ENCODE measurements at places on chromosomes 3 and 15.

DNA sequence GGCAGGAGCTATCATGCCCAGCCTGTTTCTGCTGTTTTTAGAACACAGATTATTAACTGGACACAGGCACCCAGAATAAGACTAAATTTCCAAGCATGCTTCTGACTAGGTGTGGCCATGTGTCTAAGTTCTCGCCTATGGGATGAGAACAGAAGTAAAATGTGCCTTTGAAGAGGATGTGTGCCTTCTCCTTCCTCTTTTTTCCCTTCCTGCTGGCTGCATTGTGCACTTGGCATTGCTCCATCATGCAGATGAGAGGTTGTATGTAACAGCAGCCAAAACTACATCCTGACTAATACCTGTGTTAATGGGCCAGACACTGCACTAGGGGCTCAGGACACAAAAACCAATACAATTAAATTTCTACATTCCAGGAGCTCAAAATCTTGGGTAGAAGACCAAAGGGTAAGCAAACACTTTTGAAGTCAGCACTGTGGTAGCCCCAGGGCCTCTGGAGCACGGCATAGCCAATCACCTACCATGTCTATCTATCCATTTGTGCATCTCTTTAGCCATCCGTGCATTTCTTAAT lies 40.9 kb upstream of the RNU6-1 start:
- DNase-seq, result no peak
- H3K4me3 ChIP-seq, result no peak overlapping the region
- H3K27ac ChIP-seq, result no peak overlapping the region

DNA sequence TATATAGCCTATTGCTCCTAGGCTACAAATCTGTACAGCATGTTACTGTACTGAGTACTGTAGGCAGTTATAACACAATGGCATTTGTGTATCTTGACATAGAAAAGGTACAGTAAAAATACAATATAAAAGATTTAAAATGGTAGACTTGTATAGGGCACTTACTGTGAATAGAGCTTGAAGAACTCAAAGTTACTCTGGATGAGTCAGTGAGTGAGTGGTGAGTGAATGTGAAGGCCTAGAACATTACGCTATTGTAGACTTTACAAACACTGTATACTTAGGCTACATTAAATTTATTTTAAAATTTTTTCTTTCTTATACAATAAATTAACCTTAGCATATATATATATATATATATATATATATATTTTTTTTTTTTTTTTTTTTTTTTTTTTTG lies 140.0 kb upstream of the UBE2E1 start:
- no peaks in the 10 kb centered on the region for H3K36me3 ChIP-seq
- DNase-seq, result no peak
- H3K27ac ChIP-seq, result no peak overlapping the region
- no peak overlapping the region for H3K4me3 ChIP-seq
- H3K4me1 ChIP-seq, result no peaks in the 10 kb centered on the region

GRCh38 chr3:142216321-142216720 lies 9.1 kb downstream of the GK5 start:
- no peak for DNase-seq
- H3K4me3 ChIP-seq, result no peak overlapping the region
- H3K27ac ChIP-seq, result peak overlapping the region; percentile 73
- no peaks in the 10 kb centered on the region for H3K36me3 ChIP-seq

GRCh38 chr3:101676216-101676764 lies 642 bp downstream of the ZBTB11 start:
- H3K4me1 ChIP-seq, result peaks cover 11% of the 10 kb centered on the region
- H3K4me3 ChIP-seq, result peak overlapping the region; percentile 99
- H3K27me3 ChIP-seq, result no peaks in the 10 kb centered on the region
- peak; percentile 89 for DNase-seq

DNA sequence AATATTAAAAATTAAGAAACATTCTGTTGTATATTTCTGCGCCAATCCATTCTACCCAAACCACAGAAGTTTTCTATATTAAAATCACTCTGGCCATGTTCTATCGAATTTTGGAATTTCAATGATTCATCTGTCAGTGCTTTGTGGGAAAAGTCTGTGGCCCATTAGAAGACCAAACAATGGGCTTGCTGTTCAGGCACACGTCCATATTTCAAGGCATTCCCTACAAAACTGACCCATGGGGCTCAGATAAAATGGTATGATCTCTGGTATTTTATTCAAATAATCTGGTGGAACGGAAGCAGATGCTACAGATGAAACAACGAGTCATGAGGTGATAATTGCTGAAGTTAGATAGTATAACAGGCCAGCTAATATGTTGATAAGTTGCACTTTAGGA lies 12.4 kb downstream of the NPHP3 start:
- no peak overlapping the region for H3K4me3 ChIP-seq
- no peaks in the 10 kb centered on the region for H3K4me1 ChIP-seq
- H3K27me3 ChIP-seq, result no peaks in the 10 kb centered on the region
- no peak for DNase-seq
- H3K36me3 ChIP-seq, result no peaks in the 10 kb centered on the region

DNA sequence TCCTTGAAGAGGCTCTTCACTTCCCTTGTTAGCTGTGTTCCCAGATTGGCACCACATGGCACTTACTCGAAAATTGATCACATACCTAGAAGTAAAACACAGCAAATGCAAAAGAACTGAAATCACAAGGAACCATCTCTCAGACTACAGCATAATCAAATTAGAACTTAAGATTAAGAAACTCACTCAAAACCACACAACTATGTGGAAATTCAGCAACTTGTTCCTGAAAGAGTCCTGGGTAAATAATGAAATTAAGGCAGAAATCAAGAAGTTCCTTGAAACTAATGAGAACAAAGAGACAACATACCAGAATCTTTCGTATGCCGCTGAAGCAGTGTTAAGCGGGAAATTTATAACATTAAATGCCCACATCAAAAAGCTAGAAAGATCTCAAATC lies 566.3 kb upstream of the TGFBR2 start:
- H3K36me3 ChIP-seq, result no peaks in the 10 kb centered on the region
- H3K4me1 ChIP-seq, result no peaks in the 10 kb centered on the region
- no peak for DNase-seq
- no peak overlapping the region for H3K27ac ChIP-seq
- H3K4me3 ChIP-seq, result no peak overlapping the region

DNA sequence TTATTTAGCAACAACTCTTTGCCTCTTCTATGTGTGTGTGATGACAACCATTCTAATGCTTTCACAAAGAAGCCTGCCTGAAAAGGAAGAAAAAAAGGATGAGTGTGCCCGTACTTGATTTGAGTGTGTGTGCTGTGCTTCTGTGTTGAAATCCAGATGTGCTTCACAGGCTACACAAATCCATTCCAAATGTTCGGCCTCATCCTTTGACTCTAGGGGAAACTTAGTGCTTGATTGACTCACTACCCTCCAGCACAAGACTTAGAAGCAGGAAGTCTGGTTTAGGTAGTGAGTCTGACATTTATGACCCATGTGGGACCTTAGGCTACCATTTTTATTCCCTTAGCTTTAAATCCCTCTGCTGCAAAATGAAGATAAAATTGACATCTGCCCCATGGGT lies 108.8 kb upstream of the PLAAT1 start:
- H3K4me1 ChIP-seq, result no peaks in the 10 kb centered on the region
- no peak overlapping the region for H3K27ac ChIP-seq
- no peaks in the 10 kb centered on the region for H3K27me3 ChIP-seq
- no peak for DNase-seq
- no peak overlapping the region for H3K4me3 ChIP-seq

- no peak overlapping the region for H3K4me3 ChIP-seq
- no peaks in the 10 kb centered on the region for H3K27me3 ChIP-seq
- no peak overlapping the region for H3K27ac ChIP-seq
- no peak for DNase-seq
- no peaks in the 10 kb centered on the region for H3K4me1 ChIP-seq
Observed at GRCh38 chr3:133273346-133273745, 126.5 kb upstream of the BFSP2 start.

GRCh38 chr3:196471551-196471950 lies 32.0 kb downstream of the RNF168 start:
- no peak for DNase-seq
- peaks cover 4% of the 10 kb centered on the region for H3K36me3 ChIP-seq
- H3K27ac ChIP-seq, result no peak overlapping the region
- H3K4me1 ChIP-seq, result no peaks in the 10 kb centered on the region

DNA sequence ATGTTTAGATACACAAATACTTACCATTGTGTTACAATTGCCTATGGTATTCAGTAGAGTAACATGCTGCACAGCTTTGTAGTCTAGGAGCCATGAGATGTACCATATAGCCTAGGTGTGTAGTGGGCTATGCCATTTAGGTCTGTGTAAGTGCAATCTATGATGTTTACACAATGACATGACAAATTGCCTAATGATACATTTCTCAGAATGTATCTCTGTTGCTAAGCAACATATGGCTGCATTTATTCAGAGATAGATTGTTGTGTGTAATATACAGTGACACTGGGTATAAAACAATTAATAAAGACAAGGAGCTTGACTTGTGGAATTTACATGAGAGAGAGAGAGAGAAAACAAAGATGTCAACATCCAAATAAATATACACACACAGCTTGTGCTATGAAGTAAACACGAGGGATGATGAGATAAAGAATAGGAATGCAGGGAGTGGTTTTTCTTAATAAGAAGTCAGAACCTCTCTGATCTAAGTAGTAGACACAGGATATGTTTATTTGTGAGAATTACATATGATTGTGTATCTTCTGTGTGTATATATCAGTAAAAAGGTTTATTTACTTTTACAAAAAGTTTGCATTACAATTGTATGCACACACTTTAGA lies 110.0 kb downstream of the KCNAB1 start:
- DNase-seq, result no peak
- H3K27ac ChIP-seq, result no peak overlapping the region
- H3K4me1 ChIP-seq, result no peaks in the 10 kb centered on the region
- no peaks in the 10 kb centered on the region for H3K36me3 ChIP-seq
- no peaks in the 10 kb centered on the region for H3K27me3 ChIP-seq
- no peak overlapping the region for H3K4me3 ChIP-seq

GRCh38 chr3:66068255-66068654 lies 29.5 kb upstream of the MAGI1 start:
- no peak for DNase-seq
- no peaks in the 10 kb centered on the region for H3K4me1 ChIP-seq
- no peak overlapping the region for H3K27ac ChIP-seq
- H3K36me3 ChIP-seq, result no peaks in the 10 kb centered on the region
- no peaks in the 10 kb centered on the region for H3K27me3 ChIP-seq

DNA sequence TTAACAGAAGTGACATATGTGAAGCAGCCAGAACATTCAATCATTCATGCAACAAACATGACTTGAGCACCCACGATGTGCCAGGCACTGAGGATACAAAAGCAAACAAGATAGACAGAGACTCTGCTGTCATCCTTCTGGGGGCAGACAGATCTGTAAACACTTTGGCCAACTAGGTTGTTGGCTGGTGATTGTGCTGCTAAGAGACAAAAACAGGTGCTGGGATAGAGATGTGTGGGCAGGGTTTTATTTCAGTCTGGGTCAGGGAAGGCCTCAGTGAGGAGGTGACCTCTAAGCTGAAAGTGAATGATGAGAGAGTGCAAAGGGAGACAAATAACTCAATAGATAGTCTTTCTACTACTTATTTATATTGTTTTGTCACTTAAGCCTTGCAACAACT lies 147.0 kb upstream of the VEPH1 start:
- DNase-seq, result no peak
- H3K4me1 ChIP-seq, result no peaks in the 10 kb centered on the region
- no peak overlapping the region for H3K27ac ChIP-seq
- no peak overlapping the region for H3K4me3 ChIP-seq

GRCh38 chr15:62578546-62578945 lies 413.5 kb upstream of the C2CD4B start:
- no peaks in the 10 kb centered on the region for H3K4me1 ChIP-seq
- no peak overlapping the region for H3K27ac ChIP-seq
- no peak overlapping the region for H3K4me3 ChIP-seq
- H3K36me3 ChIP-seq, result no peaks in the 10 kb centered on the region
- H3K27me3 ChIP-seq, result no peaks in the 10 kb centered on the region

DNA sequence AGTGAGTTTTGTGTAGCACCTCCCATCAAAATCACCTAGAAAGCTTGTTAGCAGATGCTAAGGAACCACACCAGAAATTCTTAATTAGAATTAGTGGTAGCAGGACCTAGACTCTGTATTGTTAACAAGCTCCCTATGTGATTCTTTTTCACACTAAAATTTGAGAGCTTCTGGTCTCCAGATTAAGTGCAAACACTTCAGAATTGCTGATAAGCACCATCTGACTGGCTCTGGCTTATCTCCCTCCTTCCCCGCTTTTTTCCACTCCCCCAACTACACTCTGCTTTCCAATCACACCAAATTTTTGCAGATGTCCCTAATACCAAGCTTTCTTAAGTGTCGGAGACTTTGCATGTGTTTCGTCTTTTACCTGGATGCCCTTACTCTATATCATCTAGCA lies 410.1 kb upstream of the DPH6 start:
- no peaks in the 10 kb centered on the region for H3K36me3 ChIP-seq
- no peak overlapping the region for H3K27ac ChIP-seq
- no peaks in the 10 kb centered on the region for H3K27me3 ChIP-seq
- no peak for DNase-seq
- no peak overlapping the region for H3K4me3 ChIP-seq

DNA sequence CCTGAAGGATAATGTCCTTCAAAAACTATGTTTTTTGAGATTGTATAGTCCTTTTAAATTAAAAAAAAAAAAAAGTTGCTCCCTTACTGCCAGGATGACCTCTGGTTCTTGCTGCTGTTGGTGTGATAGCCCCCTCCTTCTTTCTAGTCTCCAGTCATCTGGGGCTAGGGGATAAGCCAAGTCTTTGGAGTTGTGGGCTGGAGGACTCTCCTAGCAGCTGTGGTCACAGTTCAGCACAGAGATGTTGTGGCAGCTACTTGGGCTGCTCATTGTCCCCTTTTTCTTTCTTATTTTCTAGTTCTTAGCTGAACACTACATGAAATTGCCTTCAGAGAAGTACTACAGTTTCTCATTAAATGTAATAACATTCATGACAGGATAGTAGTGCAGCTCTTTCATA lies 39.2 kb upstream of the APH1B start:
- peaks cover 17% of the 10 kb centered on the region for H3K4me1 ChIP-seq
- H3K27me3 ChIP-seq, result no peaks in the 10 kb centered on the region
- H3K36me3 ChIP-seq, result no peaks in the 10 kb centered on the region
- H3K4me3 ChIP-seq, result no peak overlapping the region

Data from breast epithelium (tissue), 4 donors.